ENCODE measurements at places on chromosomes 1 and 21. TPM values are rescaled to one million over a fixed set of nuclear protein-coding genes. Genes with fewer than 3 reads are reported as not detected.

DNA sequence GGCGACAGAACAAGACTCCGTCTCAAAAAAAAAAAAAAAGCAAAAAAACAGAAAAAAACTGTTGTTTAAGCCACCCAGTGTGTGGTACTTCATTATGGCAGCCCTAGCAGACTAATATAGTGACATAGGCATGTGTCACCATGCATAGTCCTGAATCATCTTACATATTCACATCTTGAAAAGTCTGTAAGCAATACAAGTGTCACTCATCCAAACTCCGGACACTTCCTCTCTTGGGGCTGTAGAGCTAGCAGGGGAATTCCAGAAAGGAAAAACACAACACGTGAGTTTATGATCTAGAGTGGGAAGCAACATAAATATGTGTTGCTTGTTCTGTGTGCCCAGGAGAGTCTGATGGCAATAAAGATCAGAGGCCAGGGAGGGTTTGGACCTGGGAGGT, 81.6 kb upstream of the KCNE2 start:
- no peak for DNase-seq

The C8A gene
- not detected for total RNA-seq

DNA sequence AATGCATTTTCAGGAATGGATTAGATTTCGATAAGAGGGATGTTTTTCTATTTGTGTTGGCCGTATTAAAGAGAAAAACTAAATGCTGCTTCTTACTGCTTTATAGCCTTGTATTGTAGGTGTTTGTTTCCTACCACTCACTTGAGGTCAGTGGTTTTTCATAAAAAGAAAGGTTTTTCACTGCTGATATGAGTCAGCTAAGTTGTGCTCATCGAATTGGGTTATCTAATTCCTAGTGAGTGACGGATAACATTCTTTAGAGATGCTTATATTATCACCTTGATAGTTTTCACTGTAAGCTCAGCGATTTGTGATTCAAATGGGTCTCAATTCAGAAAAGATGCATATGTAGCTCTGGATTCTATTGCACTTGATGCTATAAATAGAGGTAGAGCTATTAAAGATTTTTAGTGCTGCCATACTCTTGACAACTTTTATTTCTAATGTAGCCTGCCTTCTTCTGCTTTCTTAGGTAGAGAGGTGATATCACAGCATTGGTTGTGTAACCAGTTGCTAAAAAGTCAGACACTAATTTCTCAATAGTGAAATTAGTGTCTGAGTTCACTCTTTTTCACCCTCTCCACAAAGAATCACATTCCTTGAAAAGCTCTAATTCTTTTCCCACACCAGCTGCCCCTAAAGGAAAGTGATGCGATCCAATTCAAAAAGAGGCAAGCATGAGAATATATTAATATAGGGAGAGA, 180.0 kb downstream of the RASAL2 start:
- no peak for DNase-seq

- DNase-seq: no peak
Observed at GRCh38 chr1:40053138-40053887, 12.8 kb downstream of the CAP1 start.

DNA sequence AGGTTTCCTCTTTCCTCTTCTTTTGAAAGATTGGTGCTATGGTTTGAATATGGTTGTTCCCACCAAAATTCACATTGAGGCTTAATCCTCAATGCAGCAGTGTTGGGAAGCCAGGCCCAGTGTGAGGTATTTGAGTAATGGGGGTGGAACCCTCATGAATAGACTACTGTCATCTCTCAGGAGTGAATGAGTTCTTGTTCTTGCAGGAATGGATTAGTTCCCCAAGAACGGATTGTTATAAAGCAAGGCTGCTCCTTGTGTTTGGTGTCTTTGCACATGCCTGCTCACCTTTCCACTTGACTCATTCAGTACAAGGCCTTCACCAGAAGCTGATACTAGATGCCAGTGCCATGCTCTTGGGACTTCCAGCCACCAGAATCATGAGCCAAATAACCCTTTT, 223.2 kb downstream of the BACH1 start:
- no peak for DNase-seq

The LHX4 gene
- 0.16 TPM for total RNA-seq

- no peak for DNase-seq
Observed at GRCh38 chr1:172393354-172393753, 27.1 kb upstream of the C1orf105 start.

- DNase-seq: no peak
Observed at GRCh38 chr1:21311016-21311415, 20.8 kb upstream of the ECE1 start.

DNA sequence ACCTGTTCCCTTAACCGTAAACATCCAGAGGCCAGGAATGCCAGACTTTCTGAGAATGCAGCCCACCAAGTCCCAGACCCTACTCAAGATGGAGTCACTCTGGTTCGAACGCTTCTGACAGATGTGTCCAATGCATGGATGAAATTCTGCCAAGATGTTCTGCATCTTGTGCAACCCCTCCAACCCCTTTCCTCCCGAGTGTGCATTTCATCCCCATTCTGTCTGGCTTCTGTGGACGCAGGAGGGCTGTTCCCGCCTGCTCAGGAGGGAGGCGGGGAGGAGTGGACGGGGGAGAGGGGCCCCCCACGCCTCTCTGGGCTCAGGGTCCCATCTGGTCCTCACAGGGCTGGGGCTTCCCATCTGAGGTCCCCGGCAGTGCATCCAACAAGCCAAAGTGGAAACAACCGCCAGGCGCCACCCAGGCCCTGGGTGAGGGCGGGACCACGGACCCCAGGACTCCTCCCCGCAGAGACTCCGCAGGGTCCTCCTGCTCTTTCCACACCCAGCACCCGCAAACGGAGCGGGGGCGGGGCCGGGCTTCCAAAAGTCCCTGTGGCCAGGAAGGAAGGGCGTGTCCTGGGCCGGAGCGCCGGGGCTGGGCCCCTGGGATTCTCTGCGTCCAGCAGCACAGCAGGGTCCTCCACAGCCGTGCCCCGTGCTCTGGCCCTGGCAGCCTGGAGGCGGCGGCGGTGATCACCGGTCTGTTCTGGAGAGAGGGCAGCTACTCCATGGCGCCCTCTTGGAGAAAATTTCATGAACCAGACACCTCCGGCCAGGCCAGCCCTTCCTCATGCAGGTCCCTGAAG, 27.8 kb upstream of the SUMO3 start:
- peak; percentile 51 for DNase-seq

DNA sequence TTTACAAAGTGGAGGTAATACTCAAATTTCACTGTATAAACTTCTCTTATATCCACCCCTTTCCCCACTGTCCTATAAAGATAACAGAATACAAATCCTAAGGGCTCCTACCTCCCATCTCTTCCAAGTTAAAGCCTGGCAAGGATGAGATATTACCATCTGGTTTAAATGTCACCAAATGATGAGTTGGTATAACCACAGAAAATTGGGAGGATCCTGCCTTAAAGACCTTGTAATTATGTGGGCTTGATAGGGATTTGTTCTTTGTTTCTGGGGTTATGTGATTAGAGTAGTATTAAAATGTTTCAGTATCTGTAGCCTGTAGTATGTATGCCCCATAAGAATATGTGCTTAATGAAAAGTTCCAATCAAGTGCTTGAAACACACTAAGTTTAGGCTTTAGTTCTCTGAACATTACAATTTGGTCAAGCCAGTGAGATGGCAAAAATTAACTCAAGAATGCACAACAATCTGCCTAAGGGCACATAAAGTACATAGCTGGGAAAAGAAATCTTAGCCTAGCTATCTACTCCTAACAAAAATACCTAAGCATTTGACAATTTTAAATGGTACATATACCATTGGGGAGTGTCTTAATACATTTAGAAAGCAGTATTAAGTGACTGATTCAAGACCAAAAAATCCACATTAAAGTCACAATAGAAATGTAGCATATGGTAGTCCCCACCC, 14.0 kb downstream of the KDM5B start:
- no peak for DNase-seq

DNA sequence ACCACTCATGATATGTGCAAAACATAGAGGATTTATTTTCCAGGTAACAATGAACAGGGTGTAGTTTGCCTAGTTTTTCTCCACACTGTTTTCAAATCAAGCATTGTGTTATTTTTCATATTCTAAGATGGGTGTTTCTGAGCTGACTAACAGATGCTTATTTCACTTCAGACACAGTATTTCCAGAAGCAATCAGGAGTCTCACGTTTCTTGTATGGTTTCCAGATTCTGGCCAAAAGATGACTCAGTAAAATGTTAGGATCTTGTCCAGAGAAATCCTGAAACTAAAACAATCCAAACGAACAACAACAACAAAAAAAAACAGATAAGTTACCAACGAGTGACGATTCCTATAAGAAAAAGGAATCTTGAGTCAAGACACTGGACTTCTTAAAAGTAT, 5.3 kb downstream of the UTS2 start:
- peak; percentile 73 for DNase-seq

- peak; percentile 49 for DNase-seq
Observed at GRCh38 chr21:45001134-45002095, 61.6 kb downstream of the SLX9 start.

DNA sequence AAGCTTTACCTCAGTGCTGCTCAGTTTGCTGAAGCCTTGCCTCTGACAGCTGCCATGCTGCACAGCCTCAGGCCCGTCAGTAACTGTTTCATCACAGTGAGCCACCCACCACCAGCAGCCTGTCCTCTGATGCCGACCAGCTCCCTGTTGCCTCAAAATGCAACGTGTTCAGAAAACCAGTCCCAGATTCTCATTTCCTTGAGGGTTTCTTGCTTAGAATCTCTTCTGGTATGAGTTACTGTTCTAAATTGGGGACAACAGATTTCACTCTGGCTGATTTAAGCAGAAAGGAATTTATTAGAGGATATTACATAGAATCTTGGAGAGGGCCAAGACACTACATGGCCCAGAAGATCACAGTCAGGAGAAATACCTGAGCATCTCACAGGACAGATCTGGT, 11.0 kb downstream of the UBL4B start:
- DNase-seq: peak; percentile 35

GRCh38 chr1:173314656-173315055, 107.5 kb upstream of the TNFSF4 start:
- DNase-seq: no peak

- DNase-seq: no peak
Observed at GRCh38 chr1:56916630-56917029, 49.2 kb downstream of the C8B start.

The NCAM2 gene
- 5.9 TPM for total RNA-seq

DNA sequence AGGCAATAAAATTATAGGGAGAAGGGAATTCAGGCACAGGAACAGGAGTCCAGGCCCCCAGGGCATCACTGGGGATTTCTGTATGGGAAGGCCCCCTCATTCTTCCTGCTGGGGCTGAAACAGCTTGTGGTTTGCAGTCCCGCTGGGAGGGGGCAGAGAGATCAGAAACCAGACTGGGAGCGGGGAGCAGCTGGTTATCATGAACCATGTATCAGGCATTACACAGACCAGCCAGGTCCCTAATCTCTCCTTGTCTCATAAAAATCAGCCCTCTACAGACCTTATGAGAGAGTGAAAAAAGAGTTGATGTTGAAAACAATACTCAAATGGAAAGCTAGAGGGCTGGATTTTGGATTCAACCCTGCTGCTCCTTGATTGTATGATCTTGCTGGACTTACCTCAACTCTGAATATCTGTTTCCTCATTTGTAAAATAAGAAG, 93.4 kb upstream of the F3 start:
- DNase-seq: no peak

The KRTAP19-3 gene
- not detected for total RNA-seq

DNA sequence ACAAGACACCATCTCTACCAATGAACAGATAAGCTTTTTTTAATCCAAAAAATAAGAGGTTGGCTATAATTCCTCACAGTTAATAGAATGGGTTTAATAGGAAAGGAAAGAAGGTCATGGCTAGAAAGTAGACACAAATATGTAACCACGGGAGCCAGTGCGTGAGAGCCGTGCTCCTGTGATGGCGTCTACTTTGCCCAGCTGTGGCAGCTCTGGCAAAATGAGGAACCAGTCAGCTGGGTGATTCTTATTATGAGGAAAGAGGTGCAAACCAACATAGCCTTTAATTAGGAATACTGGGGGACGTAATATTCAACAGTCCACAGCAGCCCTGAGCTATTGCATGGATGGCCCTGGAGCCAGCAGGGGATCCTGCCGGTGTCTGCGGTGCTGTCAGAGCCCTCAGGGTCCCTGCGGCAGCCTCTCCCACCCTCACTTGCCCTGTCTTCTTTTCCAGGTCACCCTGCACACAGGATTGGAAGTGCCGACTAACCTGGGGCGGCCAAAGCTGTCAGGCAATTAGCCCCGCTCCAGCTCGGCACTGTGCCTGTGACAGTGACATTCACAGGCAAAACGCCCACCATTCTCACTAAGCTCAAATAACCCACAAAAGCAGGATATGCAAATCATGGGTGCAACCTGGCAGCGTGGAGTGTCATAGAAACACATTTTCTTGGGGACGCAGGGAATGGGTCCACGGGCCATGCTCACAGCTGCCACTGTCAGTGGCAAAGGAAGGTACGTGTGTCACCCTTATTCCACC, 25.9 kb upstream of the GNPAT start:
- DNase-seq: no peak

GRCh38 chr1:94398356-94398755, 19.8 kb upstream of the ABCD3 start:
- DNase-seq: no peak

GRCh38 chr1:2935751-2936390, 85.4 kb upstream of the ACTRT2 start:
- no peak for DNase-seq

DNA sequence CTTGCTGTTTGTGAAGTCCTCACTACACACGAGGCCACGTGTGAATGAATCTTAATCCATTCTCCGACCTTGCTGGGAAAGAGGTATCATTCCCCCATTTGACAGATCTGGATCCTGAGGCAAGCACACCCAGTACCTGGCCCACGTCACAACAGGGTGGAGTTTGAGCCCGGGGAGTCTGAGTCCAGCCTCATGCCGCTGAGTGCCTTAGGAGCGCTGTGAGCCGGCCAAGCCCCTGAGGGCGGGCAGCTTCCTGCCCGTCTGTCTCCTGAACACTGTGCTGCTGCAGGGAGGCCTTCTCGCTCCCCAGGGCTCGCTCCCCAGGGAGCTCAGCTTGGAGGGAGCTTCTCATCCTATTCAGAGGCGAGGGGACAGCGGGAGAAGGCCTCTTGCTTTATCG, 29.7 kb downstream of the SLC45A1 start:
- DNase-seq: no peak

- peak; percentile 82 for DNase-seq
Observed at GRCh38 chr1:93081716-93082115, 2.6 kb downstream of the MTF2 start.
